AG20443 (cell line): ENCODE measurements at places on chromosomes 2 and 18.

GRCh38 chr2:71535526-71535925 lies 82.2 kb downstream of the DYSF start:
- no peak for DNase-seq

- DNase-seq = no peak
Observed at GRCh38 chr18:5969989-5970403, 74.7 kb upstream of the TMEM200C start.

GRCh38 chr18:10010611-10011015 lies 96.8 kb downstream of the VAPA start:
- DNase-seq = peak; percentile 93

DNA sequence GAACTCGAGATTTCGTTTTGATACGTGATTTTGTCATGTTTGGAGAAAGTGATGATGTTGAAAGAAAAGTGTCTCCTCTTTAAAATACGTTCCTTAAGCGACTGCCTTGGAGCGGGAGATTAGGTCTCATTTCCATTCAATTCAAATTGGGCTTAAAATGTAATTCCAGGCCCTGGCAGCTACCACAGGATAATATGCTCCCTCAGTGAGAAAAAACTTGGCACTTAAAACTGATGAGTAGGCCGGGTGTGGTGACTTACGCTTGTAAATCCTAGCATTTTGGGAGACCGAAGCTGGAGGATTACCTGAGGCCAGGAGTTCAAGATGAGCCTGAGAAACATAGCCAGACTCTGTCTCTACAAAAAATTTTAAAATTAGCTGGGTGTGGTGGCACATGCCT lies 146.3 kb upstream of the L3MBTL4 start:
- DNase-seq = no peak

DNA sequence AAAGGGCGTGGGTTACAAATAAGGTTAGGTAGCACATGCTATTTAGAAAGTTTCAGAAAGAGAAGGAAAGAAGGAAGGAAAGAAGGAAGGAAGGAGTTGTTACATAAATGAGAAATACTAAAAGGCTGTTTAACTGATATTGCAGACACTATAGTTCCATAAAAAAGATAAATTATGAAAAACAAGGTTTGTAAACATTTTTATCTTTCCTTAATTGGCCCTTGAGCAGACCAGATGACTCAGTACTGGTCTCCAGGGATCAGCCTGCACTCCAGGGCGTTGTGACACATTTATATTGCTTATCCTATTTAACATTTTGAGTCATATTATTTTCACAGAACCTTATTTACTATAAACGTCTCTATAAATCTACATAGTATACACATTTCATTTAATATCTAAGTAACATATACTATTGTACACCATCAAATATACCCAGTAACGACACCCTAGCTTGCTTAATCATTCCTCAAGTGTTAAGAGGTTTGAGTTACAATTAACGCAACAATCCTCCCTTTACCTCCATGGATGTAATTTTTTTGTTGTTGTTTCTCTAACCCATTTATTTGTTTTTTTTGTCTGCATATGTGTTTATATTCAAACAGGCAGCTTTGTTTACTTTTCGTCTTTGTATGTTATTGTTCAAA lies 2.8 kb upstream of the RAB31 start:
- peak; percentile 63 for DNase-seq

GRCh38 chr2:229725716-229726574 lies 11.6 kb upstream of the DNER start:
- DNase-seq = peak; percentile 52

GRCh38 chr18:40553029-40553428 lies 1402.0 kb upstream of the PIK3C3 start:
- DNase-seq = no peak

DNA sequence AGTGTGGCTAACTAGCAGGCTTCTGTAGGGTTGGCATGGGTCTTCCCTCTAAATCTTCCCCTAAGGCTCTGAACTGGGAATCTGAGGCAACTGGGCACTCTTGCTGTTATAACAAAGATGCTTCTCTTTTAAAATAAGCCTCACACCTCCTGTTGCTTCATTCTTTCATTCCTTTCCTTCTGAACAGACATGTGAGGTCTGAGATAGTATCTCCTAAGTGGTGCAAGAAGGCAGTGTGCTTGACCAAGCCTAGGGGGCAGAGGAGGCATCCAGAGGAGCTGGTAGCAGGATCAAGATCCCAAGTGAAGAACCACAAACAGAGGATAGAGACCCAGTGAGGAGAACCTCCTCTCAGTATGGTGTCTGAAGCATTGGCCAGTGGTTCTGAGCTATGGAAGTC lies 90.9 kb downstream of the TTC27 start:
- no peak for DNase-seq

GRCh38 chr18:75563150-75563549 lies 135.6 kb upstream of the SMIM21 start:
- no peak for DNase-seq

- no peak for DNase-seq
Observed at GRCh38 chr18:70469916-70470315, 181.1 kb downstream of the SOCS6 start.

GRCh38 chr2:239762106-239762505 lies 263.0 kb downstream of the NDUFA10 start:
- DNase-seq = no peak

GRCh38 chr18:31655354-31655753 lies 29.0 kb downstream of the B4GALT6 start:
- DNase-seq = no peak

DNA sequence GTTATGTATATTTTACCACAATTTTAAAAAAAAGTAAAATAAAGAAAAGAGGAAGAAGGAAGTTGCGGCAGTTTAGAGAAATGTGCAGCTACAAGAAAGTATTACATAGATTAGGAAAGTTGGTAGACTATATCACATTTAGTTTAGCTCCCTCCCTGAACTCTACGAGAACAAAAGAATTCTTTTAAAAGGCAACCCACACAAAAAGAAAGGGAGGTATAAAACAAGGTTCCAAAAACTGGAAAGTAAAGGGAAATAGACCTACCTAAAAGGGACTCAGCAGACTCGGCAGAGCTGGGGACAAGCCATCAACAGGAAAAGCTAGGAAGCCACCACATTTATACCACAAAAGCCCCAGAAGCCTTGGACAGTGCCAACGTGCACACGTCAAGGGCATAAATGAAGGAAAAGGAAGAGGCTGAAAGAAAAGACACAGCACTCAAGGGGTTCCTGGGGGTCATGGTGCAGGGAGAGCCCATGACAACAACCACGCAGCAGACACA lies 9.1 kb downstream of the TMEM127 start:
- no peak for DNase-seq

DNA sequence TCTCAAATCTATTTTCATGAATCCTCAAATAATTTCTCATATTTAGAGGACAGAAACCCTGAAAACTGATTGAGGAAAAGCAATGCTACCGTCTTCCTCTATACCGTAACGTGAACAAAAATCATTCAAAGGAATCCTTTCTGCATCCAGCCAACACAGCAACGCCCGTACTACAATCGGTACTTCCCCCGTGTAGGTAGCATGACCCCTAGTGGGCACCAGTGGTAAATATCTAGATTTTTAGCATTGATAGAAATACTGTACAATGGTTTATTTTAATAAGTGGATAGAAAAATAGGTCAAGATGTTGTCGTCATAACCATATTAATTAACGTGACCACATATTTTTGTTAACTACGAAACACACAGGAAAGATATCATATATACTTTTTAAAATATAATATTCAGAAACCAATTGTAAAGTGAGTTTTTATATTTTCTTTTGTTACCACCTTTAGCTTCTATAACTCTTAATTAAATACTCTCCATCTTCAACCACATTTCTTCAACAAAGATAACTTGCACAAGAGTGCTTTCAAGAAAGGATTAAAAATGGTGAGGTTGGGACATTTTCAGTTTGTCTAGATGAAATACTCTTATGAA lies 194.1 kb downstream of the SS18 start:
- DNase-seq = peak; percentile 76

DNA sequence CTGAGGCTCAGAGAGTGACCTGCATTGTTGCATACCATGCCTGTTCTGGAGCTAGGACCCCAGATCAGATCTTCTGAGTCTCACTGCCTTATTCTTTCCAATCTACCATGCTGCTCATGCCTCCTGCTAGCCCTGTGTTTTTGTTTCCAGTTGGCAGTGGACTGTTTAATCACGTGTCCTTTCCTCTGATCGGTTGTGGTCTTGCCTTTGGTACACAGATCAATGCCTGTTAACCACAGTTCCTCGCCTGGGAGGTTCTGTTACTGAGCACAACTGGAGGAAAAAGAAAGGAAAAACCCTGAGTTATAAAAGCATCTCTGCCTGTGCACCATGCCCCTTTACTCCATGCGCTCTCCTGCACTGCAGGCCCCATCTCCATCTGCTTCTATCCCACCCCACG lies 329.1 kb downstream of the SETBP1 start:
- no peak for DNase-seq

- DNase-seq = no peak
Observed at GRCh38 chr2:195289081-195289480, 367.9 kb upstream of the SLC39A10 start.

- DNase-seq = no peak
Observed at GRCh38 chr2:222730366-222730999, 59.0 kb downstream of the MOGAT1 start.

GRCh38 chr2:50443868-50444630 lies 587.9 kb downstream of the NRXN1 start:
- DNase-seq = no peak

DNA sequence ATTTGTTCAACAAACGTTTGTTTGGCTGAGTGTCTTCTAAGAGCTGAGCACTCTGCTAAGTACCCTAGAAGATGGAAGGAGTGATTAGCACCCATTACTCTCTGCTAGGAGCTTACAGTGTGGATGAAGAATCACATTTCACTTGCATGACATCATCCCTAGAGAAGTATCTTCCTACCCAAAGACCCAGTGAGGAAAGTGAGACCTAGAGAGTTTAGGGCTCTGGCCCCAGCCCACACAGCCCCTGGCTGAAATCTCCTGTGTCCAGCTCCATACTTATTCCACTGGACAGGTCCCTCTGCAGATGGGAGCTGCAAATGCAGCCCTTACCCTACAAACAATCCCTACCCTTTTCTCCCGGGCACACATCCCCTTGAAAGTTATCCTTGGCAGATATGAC lies 26.8 kb upstream of the EPAS1 start:
- DNase-seq = no peak

GRCh38 chr2:232300894-232301387 lies 77.6 kb upstream of the ALPP start:
- DNase-seq = no peak

- DNase-seq = no peak
Observed at GRCh38 chr2:208033701-208034502, 8.6 kb upstream of the PLEKHM3 start.

DNA sequence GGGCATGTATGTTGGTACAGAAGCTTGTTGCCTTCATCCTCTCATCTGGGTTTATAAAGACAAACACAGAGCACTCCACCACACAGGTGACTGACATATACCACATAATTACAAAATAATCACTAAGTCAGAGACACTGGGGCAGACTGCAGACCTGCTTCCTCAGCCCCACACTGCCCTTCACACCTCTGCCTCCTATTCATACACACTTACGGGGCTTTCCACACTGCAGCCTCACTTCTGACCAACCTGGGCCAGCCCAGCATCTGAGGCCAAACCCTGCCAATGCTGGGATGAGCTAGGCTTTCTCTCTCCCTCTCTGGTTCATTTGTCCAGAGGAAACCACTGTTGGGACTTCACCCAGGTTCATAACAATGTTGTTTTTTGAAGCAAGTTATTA lies 4.5 kb downstream of the EMX1 start:
- DNase-seq = no peak

- peak; percentile 89 for DNase-seq
Observed at GRCh38 chr2:109510136-109511028, 103.4 kb downstream of the SEPTIN10 start.

GRCh38 chr2:191173206-191173605 lies 22.4 kb upstream of the STAT4 start:
- no peak for DNase-seq

- no peak for DNase-seq
Observed at GRCh38 chr18:45173327-45173726, 441.9 kb upstream of the SLC14A2 start.
